ENCODE measurements at places on chromosomes 12 and 14. TPM values are rescaled to one million over a fixed set of nuclear protein-coding genes. Genes with fewer than 3 reads are reported as not detected.

- H3K4me3 ChIP-seq = no peak overlapping the region
- H3K36me3 ChIP-seq = no peaks in the 10 kb centered on the region
- no peak overlapping the region for H3K27ac ChIP-seq
- no peaks in the 10 kb centered on the region for H3K27me3 ChIP-seq
- no peak for DNase-seq
- peaks cover 50% of the 10 kb centered on the region for H3K4me1 ChIP-seq
Observed at GRCh38 chr12:117688446-117688845, 280.3 kb downstream of the KSR2 start.

- H3K36me3 ChIP-seq = peaks cover 29% of the 10 kb centered on the region
- H3K4me1 ChIP-seq = no peaks in the 10 kb centered on the region
- no peaks in the 10 kb centered on the region for H3K27me3 ChIP-seq
- H3K4me3 ChIP-seq = no peak overlapping the region
Observed at GRCh38 chr12:56425193-56425592, 24.0 kb downstream of the TIMELESS start.

DNA sequence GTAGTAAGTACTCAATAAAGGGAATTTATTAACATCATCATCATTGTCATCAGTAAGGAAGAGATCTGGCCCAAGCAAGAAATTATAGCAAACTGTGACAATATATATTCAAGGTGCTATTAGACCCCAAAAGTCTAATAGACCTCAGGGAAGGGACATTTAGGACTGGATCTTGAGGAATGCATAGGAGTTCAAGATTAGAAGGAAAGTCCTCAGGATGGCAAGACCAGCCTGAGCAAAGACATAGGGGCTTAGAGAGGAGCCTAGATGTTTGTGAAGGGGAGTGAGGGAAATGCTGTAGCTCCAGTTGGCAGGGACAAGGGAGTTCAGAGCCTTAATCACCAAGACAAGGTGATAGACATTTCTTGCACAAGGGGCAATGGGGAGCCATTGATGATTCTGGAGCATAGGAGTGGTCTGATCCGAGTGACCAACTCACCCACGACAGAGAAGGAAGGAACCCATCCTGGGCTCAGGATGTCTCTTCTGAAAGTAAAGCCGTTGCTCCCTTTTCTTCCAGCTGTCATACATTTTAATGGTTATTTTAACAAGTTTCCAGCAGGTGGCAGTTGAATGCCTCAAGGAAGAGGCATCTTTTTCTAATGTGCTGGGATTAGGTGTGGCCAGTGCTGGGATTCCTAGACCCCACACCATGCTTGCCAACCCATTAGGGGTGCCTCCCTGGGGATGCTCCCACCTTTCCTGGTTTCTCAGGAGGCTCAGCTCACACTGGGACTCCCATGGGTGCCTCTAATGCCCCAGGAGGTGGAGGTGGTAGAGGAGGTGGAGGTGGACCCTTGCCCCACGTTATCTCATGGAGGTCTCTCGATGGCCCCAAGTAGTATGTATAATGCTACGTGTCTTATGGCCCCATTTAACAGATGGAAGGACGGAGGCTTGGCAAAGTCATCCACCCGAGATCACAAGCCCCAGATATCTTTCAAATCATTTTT is 37.8 kb downstream of the PHETA1 start:
- DNase-seq = no peak
- H3K36me3 ChIP-seq = no peaks in the 10 kb centered on the region
- H3K4me3 ChIP-seq = no peak overlapping the region
- H3K27me3 ChIP-seq = peaks cover 13% of the 10 kb centered on the region
- H3K27ac ChIP-seq = no peak overlapping the region

DNA sequence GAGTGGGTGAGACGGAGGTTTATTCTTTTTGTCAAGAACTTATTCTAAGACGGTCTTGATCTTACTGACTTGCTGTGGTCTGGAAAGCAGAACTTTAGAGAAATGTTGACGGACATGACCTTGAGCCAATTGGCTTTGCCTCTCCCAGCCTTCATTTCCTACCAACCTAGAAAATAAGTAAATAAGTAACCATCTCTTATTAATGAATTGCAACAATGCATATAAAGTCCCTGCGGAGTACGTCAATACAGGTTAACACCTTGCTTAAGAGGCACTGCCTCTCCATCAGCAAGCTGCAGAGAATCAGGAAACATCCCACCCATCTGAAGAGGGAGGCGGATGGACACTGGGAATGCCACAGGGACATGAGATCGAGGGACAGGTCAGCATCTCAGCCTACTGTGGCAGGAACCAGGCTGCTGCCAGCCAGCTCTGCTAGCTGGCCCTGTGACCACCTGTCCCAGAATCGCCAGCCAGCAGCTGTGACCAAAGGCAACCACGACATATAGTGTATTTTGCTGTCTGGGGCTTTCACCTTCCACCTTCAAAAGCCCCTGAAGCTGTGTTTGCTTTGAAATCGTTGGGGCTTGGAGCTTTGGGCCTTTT is 208.3 kb downstream of the BCL11B start:
- H3K4me3 ChIP-seq = no peak overlapping the region
- no peak for DNase-seq
- no peaks in the 10 kb centered on the region for H3K36me3 ChIP-seq

NAV3 gene
- total RNA-seq = 8.5 TPM

DNA sequence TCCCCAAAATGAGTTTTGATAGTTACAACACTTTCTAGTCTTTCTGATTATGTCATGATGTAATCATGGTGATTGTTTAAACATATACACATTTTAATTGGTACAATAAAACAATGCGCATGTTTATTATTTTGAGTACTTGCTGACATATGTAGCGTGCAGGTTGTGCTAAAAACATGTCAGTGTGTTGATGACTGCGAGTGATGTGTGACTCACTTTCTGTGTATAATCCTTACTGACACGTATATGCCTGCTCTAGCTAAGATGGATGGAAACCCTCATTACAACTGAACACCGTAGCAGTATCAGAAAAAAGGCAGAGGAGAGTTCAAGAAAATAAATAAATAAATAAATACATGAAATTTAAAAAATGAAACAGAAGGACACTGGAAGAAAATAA is 1552.4 kb upstream of the FLRT2 start:
- no peak overlapping the region for H3K4me3 ChIP-seq
- DNase-seq = no peak
- no peaks in the 10 kb centered on the region for H3K27me3 ChIP-seq
- H3K36me3 ChIP-seq = no peaks in the 10 kb centered on the region

KLHL33 gene
- 0.05 TPM for total RNA-seq

SYT10 gene
- total RNA-seq = not detected

DNA sequence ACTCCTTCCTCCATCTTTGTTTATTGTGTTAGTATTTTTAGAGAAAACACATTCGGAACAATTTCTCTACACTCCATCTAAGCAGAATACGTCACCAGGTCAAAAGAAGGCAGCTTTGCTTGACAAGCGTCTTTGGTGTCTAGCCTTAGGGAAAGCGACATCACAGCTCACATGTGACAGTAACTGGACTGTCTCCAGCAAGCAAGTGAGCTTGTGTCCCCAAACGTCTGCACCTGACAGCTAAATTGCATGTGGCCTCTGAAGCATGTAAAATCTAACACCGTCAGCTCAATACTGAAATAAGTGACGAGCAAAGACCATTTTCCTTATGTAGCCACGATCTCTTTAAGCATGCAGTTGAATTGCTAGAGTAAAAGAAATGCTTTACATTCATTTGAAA is 509.8 kb downstream of the GLT1D1 start:
- H3K4me1 ChIP-seq = peaks cover 1% of the 10 kb centered on the region
- no peak overlapping the region for H3K4me3 ChIP-seq
- H3K27ac ChIP-seq = no peak overlapping the region
- DNase-seq = no peak

TRPV4 gene
- total RNA-seq = 1.3 TPM

DNA sequence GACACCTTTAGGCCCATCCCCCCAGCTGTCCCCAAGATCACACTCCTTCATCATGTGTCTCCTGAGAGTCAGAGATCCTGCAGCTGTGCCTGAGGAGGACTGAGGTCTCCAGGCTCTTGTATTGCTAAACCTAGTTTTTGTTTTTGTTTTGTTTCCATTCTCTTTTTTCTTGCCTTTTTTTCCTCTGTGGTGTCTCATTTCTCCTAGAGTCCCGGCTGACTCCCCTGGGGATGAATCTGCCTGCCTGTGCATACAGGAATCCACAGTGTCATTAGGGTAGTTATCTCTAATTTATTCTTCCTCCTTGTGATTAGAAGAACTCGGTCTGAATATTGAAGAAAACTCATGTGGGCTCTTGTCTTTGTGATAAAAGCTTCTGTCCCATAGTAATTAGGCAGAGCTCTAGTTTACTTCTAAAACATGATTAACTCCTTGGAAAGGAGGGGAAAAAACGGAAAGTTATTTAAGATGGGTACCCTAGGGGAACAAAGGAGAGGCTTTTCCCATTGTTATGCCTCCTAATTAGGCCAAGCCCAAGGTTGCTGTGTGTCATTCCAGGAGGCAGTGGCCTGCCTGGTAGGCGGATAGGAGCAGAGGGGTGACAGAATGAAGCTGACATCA is 343.2 kb downstream of the ZFP36L1 start:
- DNase-seq = no peak
- no peaks in the 10 kb centered on the region for H3K27me3 ChIP-seq
- no peak overlapping the region for H3K27ac ChIP-seq
- peaks cover 32% of the 10 kb centered on the region for H3K4me1 ChIP-seq
- peaks cover 3% of the 10 kb centered on the region for H3K36me3 ChIP-seq

DLGAP5 gene
- 11.5 TPM for total RNA-seq

DNA sequence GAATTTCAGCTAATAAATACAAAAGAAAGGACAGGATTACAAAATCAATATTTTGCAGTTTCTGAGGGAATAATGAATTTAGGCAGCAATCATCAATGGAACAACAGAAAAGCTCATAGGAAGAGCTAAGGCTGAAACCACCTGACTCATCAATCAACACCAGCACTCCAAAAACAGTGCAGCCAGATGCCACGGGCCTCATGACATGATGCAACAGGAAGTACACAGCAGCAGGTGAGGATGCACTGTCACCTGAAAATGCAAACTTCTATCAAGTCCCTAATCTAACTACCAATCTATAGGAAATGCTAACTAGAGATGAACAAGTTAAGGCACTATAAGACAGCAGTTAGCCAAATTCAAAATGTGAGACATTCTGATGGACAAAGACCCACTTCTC is 21.7 kb downstream of the GNS start:
- H3K4me1 ChIP-seq = peaks cover 12% of the 10 kb centered on the region
- H3K27me3 ChIP-seq = no peaks in the 10 kb centered on the region
- peaks cover 66% of the 10 kb centered on the region for H3K36me3 ChIP-seq
- H3K4me3 ChIP-seq = no peak overlapping the region
- DNase-seq = no peak

FGD4 gene
- 7.6 TPM for total RNA-seq

DNA sequence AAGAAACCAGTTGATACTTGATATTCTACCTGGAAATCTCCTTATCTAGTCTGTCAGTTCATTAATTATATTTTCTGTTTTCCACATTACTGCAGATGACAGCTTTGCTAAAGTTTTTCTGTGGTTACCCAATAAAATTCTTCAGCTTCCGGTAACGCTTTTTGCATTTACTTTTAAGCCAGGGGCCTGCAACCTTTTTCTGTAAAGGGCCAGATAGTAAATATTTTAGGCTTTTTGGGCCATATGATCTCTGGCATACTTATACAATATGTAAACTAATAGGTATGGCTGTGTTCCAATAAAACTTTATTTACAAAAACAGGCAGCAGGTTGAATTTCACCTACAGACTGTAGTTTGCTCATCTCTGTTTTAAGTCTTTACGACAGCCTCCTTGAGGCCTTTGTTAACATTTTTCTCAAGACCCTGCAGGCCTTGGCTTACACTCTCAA is 48.3 kb downstream of the SPATS2 start:
- no peak for DNase-seq
- peaks cover 8% of the 10 kb centered on the region for H3K4me1 ChIP-seq
- no peaks in the 10 kb centered on the region for H3K27me3 ChIP-seq
- no peak overlapping the region for H3K4me3 ChIP-seq
- peaks cover 2% of the 10 kb centered on the region for H3K36me3 ChIP-seq

GRCh38 chr12:122547330-122547729 is 20.3 kb downstream of the KNTC1 start:
- no peak overlapping the region for H3K27ac ChIP-seq
- no peaks in the 10 kb centered on the region for H3K4me1 ChIP-seq
- no peak overlapping the region for H3K4me3 ChIP-seq

DLK1 gene
- total RNA-seq = 0.86 TPM

CHMP4A gene
- 45.3 TPM for total RNA-seq

GRCh38 chr14:64125270-64125669 is 168.9 kb downstream of the ESR2 start:
- no peak overlapping the region for H3K4me3 ChIP-seq
- peaks cover 27% of the 10 kb centered on the region for H3K36me3 ChIP-seq
- DNase-seq = no peak
- H3K27me3 ChIP-seq = no peaks in the 10 kb centered on the region
- H3K4me1 ChIP-seq = no peaks in the 10 kb centered on the region

SIX6 gene
- total RNA-seq = not detected

Data from osteocyte (in vitro differentiated cells).